ENCODE measurements at places on chromosomes 13 and 19. TPM values are rescaled to one million over a fixed set of nuclear protein-coding genes. Genes with fewer than 3 reads are reported as not detected.

Gene TMEM59L
- total RNA-seq: 7.5 TPM

DNA sequence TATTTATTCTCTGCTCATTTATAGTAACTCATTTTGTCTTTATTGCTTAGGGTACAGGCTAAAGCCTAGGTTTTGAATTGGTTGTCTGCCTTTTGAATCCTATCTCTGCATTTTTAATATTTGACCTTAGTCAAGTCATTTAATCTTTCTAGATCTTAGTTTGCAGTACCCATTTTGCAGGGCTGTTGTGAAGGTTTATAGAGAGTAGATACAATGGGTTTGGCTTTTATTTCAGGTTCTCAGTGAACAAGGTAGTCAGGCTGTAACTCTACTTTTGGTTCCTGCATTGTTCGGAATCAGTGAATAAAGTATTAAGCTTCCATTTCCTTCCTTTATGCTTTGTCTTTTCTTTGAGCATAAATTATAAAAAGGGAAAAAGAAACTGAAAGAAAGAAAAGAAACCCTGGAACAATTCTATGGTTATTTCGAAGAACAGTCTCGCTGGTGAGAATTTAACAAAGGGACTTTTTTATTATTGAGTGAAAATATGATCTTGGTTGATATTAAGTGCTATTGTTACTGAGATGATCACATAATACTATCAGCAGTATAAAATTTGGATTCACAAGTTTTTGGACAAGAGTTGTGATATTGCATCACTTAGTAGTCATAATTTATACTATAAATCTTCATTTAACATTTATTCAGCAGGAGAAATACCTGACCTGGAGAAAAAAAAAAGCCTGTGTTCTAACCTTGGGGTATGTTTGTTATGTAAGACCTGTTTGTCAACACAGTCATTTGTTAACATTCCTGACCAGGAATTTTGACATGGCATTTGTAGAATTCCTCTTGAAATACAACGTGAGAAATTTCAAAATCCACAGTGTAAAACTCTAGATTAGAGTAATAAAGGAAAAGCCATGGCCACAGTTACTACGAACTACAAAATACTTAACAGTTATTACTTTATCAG, 91.3 kb downstream of the ZMYM2 start:
- DNase-seq: no peak

DNA sequence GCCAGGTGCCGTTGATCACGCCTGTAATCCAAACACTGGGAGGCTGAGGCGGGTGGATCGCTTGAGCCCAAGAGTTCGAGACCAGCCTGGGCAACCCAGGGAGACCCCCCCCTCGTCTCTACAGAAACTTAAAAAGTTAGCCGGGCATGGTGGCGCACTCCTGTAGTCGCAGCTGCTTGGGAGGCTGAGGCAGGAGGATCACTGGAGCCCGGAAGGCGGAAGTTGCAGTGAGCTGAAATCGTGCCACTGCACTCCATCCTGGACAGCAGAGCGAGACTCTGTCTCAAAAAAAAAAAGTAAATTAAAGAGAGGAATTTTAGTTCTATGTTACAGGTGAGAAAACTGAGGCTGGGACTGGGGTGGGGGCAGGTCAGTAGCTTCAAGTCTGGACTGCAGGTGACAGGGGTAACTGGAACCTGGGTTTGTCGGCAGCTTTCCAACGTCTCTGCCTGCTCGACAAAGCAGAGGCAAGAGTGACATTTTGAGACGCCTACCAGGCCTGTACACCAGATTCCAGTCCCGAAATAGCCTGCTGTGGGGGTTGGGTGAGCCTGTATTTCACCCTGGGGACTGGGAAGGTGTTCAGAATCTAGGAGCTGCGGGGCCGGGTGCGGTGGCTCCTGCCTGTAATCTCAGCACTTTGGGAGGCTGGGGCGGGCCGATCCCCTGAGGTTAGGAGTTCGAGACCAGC, 1.2 kb downstream of the SELENOW start:
- DNase-seq: peak; percentile 73

DNA sequence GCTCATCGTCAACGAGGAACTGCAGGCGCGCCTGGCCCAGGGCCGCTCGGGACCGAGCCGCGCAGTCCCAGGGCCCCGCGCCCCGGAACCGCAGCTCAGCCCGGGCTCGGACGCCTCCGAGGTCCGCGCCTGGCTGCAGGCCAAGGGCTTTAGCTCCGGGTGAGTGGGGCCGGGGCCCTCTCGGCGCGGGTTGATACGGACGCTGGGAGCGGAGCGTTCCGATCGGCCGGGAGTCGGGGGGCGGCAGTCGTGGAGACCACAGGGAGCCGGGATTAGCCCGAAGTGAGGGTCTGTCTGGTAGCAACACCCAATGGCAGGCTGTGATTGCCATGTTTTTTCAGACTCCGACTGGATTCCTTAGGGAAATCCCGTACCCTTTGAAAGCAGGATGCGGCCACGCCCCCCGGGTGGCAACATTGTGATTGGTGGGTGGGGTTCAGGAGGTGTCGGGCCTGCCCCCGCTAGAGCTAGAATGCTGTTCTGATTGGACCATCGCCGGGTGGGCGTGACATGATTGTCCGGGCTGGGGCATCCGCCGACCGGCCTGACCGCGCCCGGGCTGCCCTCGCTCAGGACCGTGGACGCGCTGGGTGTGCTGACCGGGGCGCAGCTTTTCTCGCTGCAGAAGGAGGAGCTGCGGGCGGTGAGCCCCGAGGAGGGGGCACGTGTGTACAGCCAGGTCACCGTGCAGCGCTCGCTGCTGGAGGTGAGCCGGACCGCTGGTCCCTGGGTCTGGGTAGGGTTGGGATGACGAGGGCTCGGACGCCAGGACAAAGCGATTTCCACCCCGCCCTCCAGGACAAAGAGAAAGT, 11.3 kb downstream of the EPS8L1 start:
- peak; percentile 93 for DNase-seq

DNA sequence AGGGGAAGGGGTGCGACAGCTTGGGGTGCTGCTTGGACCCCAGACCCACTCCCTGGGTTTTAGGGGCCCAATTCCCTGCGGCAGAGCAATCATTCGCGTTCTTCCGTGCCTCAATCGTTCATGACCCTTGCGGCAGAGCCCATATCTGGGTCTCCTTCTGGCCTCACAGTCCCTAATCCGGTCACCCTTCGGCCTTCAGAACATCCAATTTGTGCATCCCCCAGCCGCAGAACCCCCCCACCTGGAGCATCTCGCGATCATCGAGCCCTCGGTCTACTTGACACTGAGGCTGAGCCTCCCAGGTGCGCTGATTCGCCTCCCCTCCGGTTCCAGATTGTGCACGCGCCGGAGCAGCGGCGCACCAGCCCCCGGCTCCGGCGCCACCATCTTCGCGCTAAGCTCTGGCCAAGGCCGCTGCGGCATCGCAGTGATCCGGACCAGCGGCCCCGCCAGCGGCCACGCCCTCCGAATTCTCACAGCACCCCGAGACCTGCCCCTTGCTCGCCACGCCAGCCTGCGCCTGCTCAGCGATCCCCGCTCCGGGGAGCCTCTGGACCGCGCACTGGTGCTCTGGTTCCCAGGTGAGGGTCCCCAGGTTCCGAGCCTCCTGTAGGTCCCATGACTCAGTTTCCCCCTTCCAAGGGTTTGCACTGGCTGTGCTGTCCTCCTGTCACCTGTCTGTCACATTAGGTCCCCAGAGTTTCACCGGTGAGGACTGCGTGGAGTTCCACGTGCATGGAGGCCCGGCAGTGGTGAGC, 501 bp downstream of the GTPBP3 start:
- no peak for DNase-seq

Gene TTC9B
- not detected for total RNA-seq

- DNase-seq: no peak
These were observed 5.1 kb upstream of the SIGLEC7 start for GRCh38 chr19:51136851-51137551.

DNA sequence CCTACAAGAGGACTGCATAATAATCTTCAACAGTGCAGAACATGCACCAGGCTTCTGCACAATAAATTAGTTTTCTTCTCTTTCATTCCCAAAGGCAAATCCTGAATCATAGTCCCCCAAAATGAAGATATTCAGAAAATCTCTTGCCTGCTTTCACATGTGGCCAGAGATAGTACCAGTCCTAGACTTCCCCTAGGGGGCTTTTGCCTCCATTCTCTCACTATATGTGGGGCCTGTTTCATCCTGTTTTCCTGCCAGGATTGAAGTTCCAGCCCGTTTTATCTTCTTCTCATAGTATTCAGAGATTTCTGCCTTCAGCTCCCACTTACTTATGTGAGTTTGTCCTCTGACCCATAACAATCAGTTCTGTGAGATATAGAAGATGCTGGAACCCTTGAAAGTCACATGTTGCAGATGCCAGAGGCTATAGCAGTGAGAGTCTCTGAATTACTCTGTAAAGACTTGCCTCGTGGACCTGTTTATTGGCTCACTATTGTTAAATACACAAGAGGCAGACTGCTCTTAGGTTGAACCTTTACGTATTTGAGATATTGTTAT, 421.9 kb upstream of the PCDH9 start:
- DNase-seq: no peak

GRCh38 chr19:15266683-15267082, 34.4 kb upstream of the EPHX3 start:
- no peak for DNase-seq

GRCh38 chr19:17557466-17557865, 2.0 kb downstream of the COLGALT1 start:
- no peak for DNase-seq

DNA sequence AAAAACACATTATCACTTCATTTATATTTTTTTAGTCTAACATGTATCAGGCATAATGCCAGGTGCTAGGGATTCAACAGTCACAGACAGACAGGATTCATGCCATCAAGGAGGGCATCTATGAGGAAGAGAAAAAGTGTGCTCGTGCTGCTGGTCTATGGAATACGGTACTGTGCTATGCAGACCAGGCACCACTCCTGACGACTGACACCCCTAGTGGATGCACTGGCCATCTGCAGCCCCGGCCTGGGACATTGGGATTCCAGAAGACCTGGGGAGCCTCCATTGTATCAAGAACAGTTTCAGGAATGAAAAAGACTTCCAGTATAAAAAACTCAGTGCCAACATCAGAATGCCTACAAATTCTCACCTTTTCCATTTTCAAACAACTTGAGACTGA, 94.0 kb downstream of the KLF12 start:
- no peak for DNase-seq

DNA sequence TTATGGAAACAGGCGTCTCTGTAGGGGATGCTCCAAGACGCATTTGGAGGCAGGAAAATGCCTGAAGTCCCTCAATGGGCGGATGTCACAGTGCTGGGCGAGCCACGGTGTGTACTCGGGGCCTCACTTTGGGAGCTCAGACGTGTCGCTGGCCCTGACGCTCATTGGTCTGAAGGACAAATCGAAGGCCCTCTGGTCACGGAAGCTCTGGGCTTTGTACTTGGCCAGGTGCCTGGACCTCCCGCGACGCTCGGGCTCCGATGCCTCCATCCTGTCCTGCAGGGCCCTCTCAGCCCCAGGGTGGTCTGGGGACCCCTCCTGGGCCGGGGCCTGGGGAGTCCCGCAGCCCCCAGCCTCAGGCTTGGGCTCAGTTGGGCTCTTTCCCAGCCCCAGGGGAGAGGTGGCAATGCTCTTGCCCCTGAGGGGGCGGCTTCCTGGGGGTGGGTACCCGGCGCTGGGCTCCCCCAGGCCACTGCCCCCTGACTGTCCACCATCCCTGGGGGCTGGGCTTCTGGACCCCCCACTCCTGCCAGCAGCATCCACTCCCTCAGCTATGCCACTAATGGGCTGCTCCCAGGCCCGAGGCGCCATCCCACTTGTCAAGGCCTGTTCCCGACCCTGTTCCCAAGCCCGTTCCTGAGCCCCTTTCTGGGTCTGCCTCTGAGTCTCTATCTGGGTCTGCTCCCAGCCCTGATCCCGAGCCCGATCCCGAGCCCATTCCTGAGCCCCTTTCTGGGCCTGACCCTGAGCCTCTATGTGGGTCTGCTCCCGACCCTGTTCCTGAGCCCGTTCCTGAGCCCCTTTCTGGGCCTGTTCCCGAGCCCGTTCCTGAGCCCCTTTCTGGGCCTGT, 39.5 kb upstream of the GRTP1 start:
- no peak for DNase-seq

Gene LHB
- not detected for total RNA-seq

DNA sequence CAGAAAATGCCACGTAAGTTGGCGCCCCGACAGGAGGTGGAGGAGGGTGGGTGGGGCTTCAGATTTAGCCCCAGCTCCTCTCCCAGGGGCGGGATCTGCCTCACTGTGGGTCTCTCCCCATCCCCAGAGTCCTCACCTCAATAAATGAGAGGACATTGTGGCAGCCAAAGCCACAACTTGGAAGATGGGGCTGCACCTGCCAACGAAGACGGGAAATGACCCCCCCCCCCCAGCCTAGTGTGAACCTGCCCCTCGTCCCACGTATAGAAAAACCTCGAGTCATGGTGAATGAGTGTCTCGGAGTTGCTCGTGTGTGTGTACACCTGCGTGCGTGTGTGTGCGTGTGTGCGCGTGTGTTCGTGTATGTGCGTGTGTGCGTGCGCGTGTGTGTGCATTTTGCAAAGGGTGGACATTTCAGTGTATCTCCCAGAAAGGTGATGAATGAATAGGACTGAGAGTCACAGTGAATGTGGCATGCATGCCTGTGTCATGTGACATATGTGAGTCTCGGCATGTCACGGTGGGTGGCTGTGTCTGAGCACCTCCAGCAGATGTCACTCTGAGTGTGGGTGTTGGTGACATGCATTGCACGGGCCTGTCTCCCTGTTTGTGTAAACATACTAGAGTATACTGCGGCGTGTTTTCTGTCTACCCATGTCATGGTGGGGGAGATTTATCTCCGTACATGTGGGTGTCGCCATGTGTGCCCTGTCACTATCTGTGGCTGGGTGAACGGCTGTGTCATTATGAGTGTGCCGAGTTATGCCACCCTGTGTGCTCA, 1.5 kb upstream of the TRAPPC5 start:
- no peak for DNase-seq

- no peak for DNase-seq
These were observed 26.0 kb downstream of the SLC7A1 start for GRCh38 chr13:29569253-29570050.

Gene ZNF546
- total RNA-seq: 1.0 TPM

Gene KLC3
- total RNA-seq: not detected

DNA sequence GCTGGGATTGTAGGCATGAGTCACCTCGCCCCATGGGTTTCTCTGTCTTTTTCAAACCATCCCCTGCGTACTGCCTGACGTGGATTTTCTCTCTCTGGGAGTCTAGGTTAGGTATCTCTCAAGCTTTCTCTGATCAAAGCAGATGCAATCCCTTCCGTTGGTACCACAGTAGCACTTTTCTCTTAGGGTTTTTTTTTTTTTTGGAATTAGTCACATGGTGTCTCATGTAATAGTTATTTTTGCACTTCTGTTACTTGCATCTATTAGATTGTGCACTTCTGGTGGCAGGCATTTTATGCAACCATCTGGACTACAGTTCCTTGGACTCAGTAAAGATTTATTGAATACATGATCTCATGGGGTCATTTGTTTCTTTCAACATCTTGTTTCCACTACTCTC, 72.1 kb downstream of the GPC6 start:
- no peak for DNase-seq
